ENCODE measurements at places on chromosomes 4 and X. TPM values are rescaled to one million over a fixed set of nuclear protein-coding genes. Genes with fewer than 3 reads are reported as not detected.

GRCh38 chrX:30008031-30008430 lies 207.3 kb upstream of the MAGEB2 start:
- no peak for DNase-seq
- H3K4me3 ChIP-seq: no peak overlapping the region
- no peaks in the 10 kb centered on the region for H3K27me3 ChIP-seq
- H3K36me3 ChIP-seq: no peaks in the 10 kb centered on the region
- H3K27ac ChIP-seq: no peak overlapping the region
- H3K4me1 ChIP-seq: no peaks in the 10 kb centered on the region

DNA sequence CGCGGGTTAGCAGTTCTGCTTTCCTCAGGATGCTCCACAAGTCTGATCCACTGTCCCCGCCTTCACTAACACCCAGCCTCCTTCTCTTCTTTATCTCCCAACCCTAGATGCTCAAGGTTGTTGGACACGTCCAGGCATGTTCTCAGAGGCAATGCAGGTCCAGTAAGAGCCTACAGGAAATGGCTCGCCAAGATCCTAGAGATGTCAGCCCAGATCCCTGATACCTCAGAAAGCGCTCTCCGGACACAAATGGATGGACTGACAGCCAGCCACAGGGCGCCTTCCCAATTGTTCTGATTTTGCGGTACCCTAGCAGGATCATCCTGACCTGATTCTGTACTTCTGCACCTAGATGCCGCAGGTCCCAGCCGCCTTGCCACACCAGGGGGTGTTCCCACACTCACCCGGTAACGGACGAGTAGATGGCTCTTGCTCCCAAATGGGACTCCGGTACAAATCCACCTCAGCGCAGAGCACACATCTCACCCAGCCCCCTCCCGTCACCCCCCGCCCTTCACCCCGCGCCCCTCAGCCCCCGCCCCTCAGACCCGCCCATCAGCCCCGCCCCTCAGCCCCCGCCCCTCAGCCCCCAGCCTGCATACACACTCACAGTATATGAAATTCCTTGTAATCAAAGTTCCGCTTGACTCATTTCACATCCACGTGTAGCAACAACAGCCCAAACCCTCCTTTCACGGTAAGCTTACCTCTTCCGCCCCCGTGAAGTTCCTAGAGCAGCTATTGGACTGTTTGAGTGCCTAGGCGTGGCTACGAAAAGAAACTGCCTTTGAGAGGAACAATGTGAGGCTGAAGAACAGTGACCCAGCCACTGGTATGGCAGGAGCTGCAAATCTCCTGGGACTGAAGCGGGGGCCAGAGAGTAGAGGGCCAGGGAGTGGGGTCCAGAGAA lies at the start of gene EDA2R:
Gene EDA2R (minus strand): TSS at position 488 of the 910 bp plus-strand sequence. CDS start 23,058 bp downstream, outside the sequence.
- H3K4me3 ChIP-seq: peak within 1 kb of the TSS; percentile 66
- H3K4me1 ChIP-seq: peaks cover 8% of the 10 kb centered on the region
- H3K27me3 ChIP-seq: no peaks in the 10 kb centered on the region
- peak; percentile 51 for DNase-seq

GRCh38 chr4:26223155-26223554 lies 97.7 kb upstream of the RBPJ start:
- no peak overlapping the region for H3K27ac ChIP-seq
- H3K27me3 ChIP-seq: no peaks in the 10 kb centered on the region
- no peak for DNase-seq
- no peaks in the 10 kb centered on the region for H3K36me3 ChIP-seq
- H3K4me1 ChIP-seq: no peaks in the 10 kb centered on the region

DNA sequence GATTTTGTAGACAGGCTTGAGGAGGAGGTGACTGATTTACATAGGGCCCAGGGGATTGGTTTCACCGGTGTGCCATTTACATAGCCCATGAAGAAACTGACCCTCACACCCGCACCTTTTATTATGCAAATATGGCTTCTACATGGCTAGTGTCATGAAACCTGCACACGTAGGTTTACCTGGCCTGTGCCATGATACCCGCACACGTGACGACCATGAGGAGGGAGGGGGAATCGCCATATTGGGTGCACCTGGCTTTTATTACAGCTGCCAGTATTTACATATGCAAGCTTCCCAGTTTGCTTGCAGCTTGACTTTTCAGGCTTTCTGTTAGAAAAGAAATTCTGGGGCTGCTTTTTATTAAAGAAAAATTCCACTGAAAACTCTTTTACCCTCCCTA lies 359.7 kb downstream of the ADAM29 start:
- no peaks in the 10 kb centered on the region for H3K27me3 ChIP-seq
- no peaks in the 10 kb centered on the region for H3K36me3 ChIP-seq
- H3K4me1 ChIP-seq: no peaks in the 10 kb centered on the region
- H3K27ac ChIP-seq: no peak overlapping the region
- no peak overlapping the region for H3K4me3 ChIP-seq
- no peak for DNase-seq

The FAM236D gene
- total RNA-seq: not detected

The GUCY1B1 gene
- 0.27 TPM for total RNA-seq

The DGAT2L6 gene
- not detected for total RNA-seq

DNA sequence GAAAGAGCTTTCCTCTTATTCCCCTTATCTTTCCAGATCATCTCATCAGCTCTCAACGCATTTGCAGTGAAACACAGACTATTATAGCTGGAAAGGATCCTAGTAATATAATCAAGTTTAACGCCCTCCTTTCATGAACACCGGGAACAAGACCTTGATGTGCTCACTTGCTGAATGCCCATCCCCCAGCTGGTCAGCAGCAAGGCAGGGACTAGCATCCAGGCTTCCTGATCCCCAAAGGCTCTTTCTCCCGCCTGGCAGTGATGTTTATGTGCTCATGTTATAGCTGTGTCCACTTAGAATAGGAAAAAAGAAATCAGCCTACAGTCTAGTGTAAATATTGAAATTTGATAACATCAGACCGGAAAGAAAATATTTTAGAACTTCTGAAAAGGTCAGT lies 24.6 kb downstream of the GPC4 start:
- H3K36me3 ChIP-seq: no peaks in the 10 kb centered on the region
- H3K4me1 ChIP-seq: no peaks in the 10 kb centered on the region
- no peaks in the 10 kb centered on the region for H3K27me3 ChIP-seq
- DNase-seq: no peak

- H3K4me3 ChIP-seq: no peak overlapping the region
- H3K36me3 ChIP-seq: peaks cover 28% of the 10 kb centered on the region
- H3K27me3 ChIP-seq: no peaks in the 10 kb centered on the region
Observed at GRCh38 chr4:39933671-39934590, 43.8 kb downstream of the PDS5A start.

DNA sequence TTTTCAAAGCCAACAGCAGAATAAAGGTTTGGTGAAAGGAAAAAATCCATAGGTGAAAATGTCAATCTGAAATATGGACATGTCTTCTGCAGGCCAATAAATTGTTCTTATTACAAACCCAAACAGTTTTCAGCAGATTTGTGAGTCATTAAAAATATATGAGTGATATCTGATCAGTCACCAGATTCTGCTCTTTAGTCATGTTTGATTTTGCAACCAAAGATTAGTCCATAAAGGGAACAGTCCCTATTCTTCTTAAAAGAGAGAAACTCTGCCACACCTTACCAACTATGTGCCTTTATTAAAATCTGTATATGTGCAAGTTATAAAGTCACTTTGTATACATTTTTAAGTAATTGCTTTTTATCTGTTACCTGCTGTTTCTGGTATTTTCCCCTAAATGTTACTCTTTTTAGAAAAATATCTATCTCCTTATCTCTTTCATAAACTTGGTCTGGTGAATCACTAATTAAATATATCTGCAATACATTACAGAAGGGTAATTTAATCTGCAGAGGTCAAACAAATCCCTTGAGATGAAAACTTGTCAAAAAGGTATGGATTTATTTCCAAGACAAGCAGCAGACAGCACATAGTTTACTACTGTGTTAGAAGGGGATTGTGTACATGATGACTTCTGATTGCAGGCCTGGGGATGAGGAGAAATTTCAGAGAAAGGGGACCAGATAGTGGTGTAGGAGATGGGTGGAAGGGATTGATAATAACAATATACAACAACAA lies 322.9 kb upstream of the NWD2 start:
- no peaks in the 10 kb centered on the region for H3K4me1 ChIP-seq
- H3K27me3 ChIP-seq: no peaks in the 10 kb centered on the region
- no peak for DNase-seq

The TNMD gene
- not detected for total RNA-seq

DNA sequence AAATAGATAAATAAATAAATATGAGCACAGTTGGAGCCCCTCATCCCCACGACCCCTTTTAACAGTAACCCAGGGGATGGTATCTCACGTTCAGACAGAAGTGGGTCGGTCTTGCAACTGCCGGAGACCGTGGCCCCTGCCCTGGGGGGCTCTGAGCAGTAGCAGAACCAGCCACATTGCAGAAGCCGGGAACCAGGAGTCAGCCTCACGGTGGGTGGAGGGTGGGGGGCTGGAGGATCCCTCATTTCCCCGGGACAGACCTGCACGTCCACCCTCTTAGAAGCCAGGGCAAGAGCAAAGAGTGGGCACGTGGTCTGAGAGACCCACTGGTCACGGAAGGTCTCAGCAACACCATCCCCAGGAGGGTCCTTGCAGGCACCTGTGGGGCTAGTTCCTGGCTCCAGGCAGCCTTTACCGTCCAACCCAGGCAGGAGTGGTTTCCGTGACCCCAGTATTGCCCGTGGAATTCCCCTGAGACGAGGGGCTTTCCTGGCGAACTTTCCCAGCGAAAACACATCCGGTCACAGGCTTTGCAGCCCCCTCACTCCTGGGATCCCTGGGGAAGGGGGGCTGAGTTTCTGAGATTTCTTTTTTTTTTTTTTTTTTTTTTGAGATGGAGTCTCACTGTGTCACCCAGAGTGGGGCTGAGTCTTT lies 8.8 kb upstream of the IL3RA start:
- peaks cover 5% of the 10 kb centered on the region for H3K4me1 ChIP-seq
- peaks cover 12% of the 10 kb centered on the region for H3K27me3 ChIP-seq
- H3K27ac ChIP-seq: no peak overlapping the region
- no peak for DNase-seq
- no peak overlapping the region for H3K4me3 ChIP-seq
- no peaks in the 10 kb centered on the region for H3K36me3 ChIP-seq

DNA sequence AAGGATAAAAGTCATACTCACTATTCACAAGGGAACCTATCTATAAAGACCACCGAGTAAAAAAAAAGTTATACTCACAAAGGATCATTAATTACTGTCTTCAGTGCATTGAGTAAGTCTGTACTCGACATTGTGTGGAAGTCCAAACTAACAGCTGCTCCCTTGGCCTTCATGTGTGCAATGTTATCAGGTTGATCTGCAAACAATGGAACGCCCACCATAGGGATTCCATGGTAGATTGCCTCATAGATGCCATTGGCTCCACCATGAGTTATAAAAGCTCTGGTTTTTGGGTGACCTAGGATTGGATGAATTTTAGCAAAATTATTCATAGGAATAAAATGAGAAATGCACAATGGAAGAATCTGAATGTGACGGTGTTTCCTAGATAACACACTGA lies 10.6 kb downstream of the UGT2B4 start:
- no peak overlapping the region for H3K27ac ChIP-seq
- no peak overlapping the region for H3K4me3 ChIP-seq
- no peak for DNase-seq
- H3K4me1 ChIP-seq: no peaks in the 10 kb centered on the region
- H3K36me3 ChIP-seq: no peaks in the 10 kb centered on the region

The NLGN4X gene
- total RNA-seq: not detected

The NALF2 gene
- 0.13 TPM for total RNA-seq

The SPANXN3 gene
- total RNA-seq: not detected
